ENCODE measurements at places on chromosomes 2 and 18.

DNA sequence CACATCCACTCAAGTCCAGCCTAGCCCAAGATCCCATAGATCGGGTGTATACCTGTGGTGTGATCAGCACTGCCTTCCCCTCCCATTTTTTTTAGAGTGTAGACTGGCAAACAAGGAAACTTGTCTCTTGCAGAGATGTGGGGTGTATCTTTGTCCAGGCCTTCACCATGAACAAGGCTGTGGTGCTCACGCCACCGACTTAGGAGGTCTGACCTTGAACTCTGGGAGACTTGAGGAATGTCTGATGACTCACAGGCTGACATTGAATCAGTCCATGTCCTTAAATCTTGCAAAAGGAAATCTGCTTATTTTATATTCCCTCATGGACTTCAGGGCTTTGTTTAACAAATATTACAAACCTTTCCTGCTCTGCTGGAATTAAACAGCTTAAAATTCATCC is 4.5 kb upstream of the CTIF start:
- DNase-seq, result no peak

- DNase-seq, result no peak
Measured at GRCh38 chr2:74777161-74777900, 56.6 kb upstream of the HK2 start.

DNA sequence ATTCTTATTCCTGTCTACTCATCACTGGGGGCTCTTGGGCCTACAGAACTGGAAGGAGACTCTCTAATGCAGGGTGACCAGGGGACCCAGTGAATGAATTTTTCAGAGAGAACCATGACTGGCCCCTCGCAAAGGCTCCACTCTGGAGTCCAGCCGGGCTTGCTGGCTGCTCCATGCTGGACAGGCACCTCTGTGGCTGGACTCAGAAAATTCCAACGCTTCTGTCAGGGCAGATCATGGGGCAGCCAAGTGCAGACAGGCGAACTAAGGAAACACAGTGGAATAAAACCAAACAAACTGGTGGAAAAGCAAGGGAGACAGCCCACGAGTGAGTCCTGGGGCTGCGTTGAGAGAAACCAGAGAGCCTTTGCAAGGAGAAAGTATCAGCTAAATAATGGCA is 57.2 kb downstream of the ACAA2 start:
- no peak for DNase-seq

DNA sequence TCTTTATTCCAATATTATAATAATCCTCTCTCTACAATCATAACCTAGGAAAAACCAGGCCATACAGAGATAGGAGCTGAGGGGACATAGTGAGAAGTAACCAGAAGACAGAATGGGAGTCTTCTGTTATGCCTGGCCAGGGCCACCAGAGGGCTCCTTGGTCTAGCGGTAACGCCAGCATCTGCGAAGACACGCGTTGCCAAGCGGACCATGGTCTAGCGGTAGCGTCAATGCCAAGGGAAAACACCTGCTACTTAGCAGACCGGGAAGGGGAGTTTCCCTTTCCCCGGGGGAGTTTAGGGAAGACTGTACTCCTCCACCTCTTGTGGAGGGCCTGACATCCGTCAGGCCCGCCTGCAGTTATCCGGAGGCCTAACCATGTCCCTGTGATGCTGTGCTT is 36.6 kb downstream of the ARL6IP6 start:
- DNase-seq, result no peak

DNA sequence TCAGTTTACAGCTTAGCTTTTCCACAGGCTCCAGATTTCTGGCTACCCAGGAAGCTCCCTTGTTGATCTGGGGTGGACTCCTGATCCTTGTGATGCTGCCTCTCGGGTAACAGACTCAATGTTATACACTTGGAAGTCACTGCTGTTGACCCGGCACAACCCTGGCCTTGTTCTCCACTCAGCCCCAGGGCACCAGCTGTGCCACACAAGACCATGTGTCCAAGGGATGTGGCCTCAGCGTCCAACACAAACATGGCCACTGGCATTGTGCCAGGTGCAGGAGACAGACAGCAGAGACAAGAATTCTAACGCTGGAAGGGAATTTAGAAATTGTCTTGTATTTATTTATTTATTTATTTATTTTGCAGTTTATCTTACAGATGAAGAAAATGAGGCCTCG is 39.0 kb upstream of the PPP4R1 start:
- no peak for DNase-seq

All from NCI-H1105 treated with DMSO at 0.1 percent for 48 hours (cell line).